ENCODE measurements at places on chromosomes 1 and 21.

DNA sequence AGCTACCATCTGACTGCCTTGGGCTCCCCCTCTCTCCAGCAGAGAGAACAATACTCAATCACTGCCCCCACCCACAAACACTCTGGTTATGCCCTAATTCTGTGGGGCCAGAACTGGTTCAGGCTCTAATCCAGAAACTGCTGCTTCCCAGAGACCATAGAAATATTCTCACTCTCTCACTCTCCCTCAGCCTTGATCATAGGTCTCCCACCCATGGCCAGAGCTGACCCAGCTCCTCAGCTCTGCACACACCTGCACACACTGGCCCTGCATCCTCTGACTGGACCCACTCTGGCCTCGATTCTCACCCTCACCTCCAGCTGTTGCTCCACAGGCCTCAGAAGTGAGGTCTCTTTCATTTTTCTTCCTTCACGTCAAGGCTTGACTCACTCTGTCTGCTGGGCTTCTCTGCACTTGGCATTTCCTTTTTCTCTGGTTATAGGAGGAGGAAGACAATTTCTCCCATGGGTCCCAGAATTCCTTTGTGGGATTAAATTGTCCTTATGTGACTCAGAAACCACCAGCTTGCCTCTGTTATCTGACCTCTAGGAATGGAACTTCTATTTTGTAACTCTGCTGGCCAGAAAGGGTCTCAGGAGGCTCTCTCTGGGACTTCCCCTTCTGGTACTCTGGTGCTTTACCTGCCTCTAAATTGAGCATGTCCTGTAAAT is 15.6 kb upstream of the ZMYM6 start:
- DNase-seq = peak; percentile 86

DNA sequence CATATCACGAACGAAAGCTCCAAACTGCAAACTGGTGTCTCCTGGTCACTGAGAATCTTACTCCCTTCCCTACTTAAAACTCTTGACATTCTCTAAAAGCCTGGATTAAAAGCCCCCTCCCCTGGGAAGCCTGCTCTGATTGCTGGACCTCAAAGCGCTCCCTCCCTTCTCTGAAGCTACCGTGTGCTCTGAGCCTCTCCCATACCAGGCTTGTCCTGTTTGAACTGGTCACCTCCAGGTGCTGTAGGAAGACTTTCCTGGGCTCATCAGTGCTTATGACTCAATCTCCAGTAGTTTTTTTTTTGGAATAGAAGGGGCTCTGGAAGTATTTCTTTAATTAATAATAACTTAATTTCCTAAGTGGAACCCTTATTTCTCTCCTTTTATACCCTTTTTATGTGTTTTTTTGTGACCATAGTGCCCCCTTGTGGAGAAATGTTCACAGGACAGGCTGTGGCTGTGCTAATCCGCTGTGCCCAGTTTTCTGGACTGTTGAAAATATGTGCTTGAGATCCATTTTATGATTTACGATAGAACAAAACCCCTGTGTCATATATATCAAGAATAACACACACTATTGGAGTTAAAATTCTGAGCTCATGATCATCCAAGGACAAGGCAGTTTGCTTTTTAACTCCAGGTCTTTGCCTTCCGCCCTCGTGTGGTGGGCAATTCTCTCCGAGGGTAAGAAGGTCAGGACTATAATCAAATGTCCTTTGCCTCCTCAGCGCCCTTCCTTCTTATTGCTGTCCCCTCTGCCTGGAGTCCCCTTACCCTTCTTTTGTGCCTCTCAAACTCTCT is 16.9 kb downstream of the MTARC1 start:
- DNase-seq = no peak

GRCh38 chr1:243315455-243315854 is 59.6 kb downstream of the SDCCAG8 start:
- no peak for DNase-seq

- DNase-seq = peak; percentile 37
Observed at GRCh38 chr1:150281221-150281757, 1.1 kb upstream of the CIART start.

DNA sequence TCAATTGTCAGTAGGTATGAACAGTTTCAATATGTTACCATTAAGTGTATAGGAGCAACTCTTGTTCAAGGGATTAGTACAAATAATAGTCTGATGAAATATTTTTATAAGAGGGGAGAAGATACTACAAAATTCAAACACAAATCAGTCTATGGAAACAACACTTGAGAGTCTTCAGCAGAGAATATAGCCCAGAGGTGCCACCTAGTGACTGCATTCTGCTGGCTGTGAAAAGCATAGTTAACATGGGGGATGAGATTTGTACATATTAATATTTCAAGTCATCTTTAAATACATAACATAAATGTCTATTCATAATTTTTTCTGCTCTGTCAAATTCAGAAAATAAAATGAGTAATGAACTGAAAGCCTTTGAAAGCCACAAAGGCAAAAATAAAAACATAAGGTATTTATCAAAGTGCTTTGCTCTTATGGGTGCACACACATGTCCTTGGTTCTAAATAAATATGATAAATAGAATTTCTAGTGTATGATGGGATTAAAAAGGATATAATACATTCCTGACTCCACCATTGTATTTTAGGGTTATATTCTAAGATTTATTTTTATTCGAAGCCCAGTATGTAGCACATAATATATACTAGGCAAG is 440.9 kb upstream of the ZRANB2 start:
- peak; percentile 12 for DNase-seq

DNA sequence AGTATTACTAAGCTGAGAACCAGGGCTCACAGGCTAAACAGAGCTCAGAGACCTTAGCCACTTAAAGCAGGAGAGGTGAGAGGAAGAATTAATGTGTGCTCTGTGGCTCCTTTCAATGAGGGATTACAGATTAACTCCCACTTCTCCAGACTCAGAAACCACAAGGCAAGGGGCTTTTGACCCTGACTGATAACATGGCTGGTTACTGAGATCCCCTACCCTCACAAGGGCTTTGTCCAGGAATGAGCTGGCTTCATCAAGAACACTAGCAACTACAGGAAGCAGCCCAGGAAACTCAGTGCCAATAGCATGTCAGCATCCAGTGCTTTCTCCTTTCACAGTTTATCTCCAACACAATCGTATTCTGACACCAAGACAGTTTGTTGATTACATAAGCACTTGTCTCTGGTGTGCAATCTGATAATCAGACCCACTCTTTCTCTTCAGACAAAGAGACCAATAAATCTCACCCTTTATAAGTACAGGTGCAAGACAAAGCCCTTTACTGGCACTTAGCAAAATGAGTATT is 38.8 kb downstream of the ERI3 start:
- no peak for DNase-seq

DNA sequence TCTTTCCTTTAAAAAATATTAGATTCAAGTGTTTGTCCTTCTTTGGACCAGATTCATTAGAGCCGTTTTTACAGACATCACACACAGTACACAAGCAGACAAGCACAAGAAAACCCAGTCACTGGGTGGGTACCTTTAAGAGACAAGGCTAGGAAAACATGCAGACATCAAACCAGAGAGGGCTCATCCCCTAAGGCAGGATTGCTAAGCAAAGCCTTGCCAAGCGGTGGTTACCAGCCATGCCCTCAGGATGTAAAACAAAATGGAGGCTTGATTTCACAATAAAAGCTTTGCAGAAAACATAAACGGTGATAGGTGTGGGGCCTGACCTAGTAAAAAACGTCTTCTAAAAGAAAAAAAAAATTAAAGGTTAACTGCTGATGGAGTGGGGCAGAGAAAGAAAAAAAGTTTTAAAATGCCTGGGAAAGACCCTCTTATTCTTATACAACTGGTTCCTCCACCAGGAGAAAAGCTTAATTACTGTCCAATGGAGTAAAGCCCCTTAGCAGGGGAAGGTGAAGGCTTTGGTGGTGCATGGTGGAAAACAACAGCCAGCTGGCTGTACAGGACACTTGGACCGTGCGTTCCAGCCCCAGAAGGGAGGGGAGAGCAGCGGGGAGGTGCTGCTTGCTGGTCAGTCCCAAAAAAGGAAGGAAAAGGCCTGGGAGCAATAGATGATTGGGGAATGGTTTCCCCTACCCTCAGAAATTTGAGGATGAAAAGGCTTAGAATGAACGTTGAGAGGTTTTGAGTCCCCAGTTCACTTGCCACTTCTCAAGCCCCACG is 30.4 kb upstream of the FMO1 start:
- no peak for DNase-seq

- no peak for DNase-seq
Observed at GRCh38 chr1:232150770-232151548, 479.0 kb downstream of the SIPA1L2 start.

GRCh38 chr21:38388203-38388602 is 110.1 kb downstream of the ERG start:
- peak; percentile 29 for DNase-seq

DNA sequence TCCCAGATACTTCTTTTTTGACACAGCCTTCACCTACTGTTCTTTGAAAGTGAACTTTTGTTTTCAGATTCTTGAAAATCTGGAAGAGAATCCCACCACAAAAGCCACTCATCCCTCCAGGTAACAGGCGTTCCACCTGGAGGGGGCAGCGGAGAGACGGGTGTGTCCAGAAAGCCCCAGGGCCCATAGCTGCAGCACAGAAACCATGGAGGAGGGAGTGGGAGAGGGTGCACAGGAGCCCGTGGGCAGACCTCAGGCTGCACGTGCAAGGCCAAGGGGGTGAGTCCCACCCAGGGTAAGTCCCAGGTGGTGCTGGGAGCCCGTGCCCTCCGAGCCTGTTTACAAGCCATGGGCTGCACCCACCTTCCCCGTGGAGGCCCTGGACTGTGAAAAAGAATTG is 86.5 kb downstream of the PSMG1 start:
- DNase-seq = no peak

DNA sequence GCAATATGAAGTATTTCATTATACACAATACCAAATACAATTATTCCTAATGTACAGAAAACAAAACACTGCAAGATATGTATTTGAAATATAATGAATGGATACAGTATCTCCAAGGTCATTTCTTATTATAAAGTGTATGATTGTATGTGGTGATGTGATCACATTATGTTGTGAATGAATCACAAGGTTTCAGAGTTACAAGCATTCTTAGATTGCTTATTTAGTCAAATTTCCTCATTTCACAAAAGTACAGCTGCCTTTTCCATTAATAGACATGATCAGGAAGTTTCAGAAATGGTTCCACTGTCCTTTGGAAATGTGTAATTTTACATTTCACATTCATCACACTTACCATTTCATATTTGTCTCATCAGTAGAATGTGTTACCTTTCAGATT is 28.3 kb upstream of the NEK7 start:
- no peak for DNase-seq

DNA sequence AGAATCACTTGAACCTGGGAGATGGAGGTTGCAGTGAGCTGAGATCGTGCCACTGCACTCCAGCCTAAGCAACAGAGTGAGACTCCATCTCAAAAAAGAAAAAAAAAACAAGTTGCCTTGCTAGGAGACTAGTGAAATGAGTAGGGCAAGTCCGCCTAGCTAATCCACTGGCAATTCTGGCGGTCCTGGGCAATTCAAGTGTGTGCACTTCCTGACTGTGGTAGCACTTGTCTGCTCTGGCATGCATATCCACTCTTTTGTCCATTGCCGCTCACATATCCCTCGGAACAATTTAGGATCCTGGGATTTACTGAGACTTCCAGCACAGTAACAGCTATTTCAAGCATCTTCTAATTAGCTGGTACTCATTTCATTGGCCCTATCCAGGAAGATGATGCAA is 426.3 kb upstream of the ADGRL2 start:
- no peak for DNase-seq

- no peak for DNase-seq
Observed at GRCh38 chr1:84152649-84153056, 8.6 kb downstream of the PRKACB start.

DNA sequence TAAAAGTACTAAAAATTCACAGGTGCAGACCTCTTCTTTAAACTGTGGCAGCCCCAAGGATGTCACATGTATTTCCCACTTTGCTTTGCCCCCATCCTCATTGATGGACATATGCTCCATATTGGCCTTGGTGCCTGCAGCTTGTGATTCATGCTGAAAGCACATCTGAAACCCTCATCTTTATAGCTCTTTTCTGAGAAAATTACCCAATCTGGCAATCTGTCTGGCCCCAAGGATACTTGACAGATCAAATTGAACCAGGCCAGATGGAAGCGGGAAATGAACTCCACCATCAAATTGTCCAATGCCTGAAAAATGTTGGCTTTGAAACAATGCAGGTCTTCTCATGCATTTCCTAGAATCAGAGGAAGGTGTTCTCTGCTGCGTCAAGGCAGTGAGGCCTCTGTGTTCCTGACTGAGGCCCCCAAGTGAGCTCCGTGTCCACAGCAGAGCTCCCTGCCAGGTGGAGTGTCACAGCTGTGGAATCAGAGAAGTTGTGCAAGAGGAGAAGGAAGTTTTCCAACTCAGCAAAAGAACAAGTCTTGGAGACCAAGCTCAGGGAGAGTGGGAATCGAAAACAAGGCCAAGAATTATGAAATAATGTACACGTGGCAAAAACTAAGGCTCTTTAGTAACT is 323.7 kb downstream of the PLPP3 start:
- peak; percentile 77 for DNase-seq

- no peak for DNase-seq
Observed at GRCh38 chr1:31064718-31065309, 703 bp downstream of the PUM1 start.

DNA sequence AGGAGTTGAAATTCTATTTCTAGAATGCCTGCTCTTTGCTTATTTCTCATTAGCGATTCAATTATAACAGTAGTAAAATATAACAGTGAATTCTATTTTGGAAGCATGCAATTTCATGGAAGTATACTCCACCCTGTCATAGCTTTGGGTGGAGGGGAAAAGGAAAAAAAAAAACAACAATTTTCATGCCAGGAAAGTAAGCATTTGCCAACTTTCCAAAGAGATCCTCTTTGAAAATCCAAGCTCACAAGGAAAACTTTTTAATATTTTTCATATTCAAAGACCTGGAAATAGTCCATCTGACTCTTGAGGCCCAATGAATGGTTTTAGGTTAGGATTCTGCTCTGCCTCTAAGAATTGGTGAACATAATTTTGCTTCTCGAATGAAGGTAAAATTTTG is 134.5 kb downstream of the PTPN14 start:
- DNase-seq = no peak

DNA sequence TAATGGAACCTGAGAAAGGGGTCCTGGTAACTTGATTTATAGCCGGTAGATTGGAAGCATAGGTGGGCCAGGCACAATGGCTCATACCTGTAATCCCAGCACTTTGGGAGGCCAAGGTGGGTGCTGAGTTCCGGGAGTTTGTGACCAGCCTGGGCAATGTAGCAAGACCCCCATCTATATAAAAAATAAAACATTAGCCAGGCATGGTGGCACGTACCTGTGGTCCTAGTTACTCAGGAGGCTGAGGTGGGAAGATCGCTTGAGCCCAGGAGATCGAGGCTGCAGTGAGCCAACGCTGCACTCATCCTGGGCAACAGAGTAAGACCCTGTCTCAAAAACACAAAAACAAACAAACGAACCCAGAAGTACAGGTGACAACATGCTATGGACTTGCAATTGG is 76.5 kb downstream of the ZNF281 start:
- no peak for DNase-seq

- DNase-seq = peak; percentile 70
Observed at GRCh38 chr1:63124666-63125191, 197.6 kb upstream of the FOXD3 start.

GRCh38 chr1:57179001-57179400 is 213.2 kb upstream of the C8B start:
- no peak for DNase-seq

Data from fibroblast of skin of left quadriceps (primary cell).